ENCODE measurements at places on chromosomes 13 and 19.

- DNase-seq = no peak
These were observed 47.5 kb downstream of the COLGALT1 start for GRCh38 chr19:17602872-17603510.

- DNase-seq = no peak
These were observed 76.6 kb upstream of the KLF12 start for GRCh38 chr13:74210693-74211393.

- DNase-seq = peak; percentile 85
These were observed 9.1 kb upstream of the LILRB5 start for GRCh38 chr19:54266133-54266532.

DNA sequence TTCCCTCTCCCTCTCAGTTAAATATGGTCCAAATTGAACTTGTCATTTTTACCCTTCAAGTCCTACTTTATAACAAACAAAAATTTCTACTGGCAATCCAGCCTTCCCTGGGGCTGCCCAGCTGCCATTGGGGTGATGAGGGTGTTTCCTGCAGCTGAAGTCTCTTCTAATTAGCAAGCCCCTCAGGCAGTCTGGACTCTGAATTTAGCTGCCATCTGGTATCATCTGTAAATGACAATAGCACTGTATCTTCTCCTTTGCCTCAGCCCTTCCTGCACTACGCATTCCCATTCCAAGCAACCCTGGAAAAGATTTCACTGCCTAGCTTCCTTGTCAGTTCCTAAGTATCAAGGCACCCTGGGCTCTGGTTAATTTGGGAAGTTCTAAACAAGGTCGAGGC lies 331.1 kb upstream of the KLF12 start:
- no peak for DNase-seq

- DNase-seq = no peak
These were observed 2.4 kb upstream of the SIGLEC9 start for GRCh38 chr19:51122112-51122981.

DNA sequence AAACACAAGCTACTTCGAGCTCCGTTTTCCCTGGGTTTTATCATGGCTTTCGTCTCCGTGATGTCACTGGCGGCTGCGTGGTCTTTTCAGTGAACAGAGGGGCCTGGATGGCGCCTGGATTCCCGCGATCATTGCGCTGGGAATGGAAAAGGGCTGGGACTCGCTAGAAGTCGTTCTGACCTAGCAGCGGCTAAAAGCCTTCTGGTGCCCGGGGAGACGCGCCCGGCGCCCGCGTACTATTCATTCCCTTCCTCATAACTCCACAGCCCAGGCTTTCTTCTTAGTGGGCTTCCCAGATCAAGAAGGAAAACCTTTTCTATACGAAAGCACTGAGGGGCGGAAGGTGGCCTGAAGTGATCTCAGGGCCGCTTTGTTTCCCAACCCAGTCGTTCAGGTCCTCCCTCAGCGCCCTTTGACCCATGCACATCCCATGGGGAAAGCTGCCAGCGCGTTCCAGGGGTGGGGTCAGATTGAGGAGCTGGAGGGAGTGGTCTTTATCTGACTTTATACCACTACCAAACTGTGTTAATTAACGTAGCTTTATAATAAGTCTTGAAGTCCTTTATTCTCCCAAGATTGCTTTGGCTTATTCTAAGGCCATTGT lies 96.6 kb downstream of the ELF1 start:
- no peak for DNase-seq

DNA sequence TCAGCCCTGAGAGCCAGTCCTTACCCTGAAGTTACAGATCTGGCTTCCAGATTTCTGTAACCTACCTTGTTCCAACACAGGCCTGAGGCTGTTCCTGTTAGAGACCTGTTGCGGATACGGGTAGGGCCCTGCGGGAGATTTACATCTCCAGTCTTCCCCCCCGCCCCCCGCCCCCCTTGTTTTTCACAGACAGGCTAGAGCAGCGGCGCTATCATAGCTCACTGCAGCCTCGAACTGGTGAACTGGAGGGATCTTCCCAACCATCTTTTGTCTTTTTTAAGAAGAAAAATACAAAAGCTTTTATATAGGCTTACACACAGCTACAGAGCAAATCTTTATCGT lies 10.6 kb upstream of the CEACAM21 start:
- DNase-seq = no peak

GRCh38 chr19:15234431-15235130 lies 2.3 kb upstream of the EPHX3 start:
- no peak for DNase-seq

DNA sequence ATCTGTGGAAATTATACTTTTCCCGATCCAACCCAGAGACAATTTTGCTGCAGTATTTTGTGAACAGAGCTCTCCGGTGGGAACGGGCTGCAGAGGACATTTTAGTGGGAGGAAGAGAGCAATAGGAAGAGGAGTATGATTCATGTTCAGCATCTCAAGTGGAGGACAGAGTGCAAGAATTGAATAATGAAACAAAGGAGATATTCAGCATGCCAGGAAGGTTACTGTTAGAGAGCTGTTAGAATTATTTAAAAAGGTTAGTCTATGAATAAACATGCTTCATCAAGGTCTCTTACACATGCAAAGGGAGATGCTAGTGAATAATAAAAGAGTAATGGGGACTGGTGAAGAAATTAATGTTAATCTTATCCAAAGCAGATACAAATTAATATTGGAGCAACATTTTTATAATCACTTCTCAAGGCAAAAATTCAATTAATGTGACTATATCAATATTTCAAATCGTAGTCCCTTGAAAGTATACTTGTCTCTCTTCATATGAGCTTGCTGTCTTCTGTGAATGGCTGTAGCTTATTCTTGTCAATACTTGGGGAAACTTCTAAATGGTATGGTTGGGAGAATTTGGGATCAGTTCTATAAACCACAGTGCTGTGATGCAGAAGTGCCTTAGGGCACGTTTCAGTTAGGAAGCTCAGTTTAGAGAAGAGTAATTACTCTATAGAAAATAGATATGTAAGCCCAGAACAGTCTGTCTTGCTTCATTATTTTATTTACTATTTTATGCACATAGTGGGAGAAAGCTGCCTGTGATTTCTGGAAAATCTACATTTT lies 1165.8 kb downstream of the OLFM4 start:
- no peak for DNase-seq

- DNase-seq = no peak
These were observed 5.9 kb downstream of the SLC1A5 start for GRCh38 chr19:46782355-46783019.

DNA sequence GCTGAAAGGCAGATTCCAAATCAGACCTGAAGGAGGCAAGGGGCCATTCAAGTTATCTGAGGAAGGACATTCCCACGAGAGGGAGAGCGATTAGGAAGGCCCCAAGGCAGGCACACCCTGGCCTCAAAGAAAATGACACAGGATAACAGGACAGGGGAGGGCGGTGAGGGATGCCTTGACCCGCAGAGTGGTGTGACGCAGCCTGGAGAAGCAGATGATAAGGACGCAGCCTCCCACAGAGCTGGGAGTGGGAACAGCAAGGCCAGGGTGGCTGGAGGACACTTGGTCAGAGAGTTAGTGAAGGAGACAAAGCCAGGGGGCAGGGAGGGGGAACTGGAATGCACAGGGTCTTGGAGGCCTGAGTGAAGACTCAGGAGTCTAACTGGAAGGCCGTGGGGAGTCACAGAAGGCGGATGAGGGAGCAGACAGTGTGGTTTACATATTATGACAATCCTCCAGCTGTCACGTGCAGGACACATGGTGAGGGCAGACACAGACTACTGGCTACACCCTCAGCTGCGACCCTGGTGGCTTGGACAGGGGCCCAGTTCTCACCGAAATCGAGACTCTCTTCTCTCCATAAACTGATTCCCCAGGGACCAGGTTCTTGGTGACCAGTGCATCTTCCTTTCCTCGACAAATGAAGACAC lies 5.8 kb upstream of the DYRK1B start:
- DNase-seq = no peak

GRCh38 chr19:15371119-15371518 lies 8.5 kb downstream of the AKAP8 start:
- no peak for DNase-seq

DNA sequence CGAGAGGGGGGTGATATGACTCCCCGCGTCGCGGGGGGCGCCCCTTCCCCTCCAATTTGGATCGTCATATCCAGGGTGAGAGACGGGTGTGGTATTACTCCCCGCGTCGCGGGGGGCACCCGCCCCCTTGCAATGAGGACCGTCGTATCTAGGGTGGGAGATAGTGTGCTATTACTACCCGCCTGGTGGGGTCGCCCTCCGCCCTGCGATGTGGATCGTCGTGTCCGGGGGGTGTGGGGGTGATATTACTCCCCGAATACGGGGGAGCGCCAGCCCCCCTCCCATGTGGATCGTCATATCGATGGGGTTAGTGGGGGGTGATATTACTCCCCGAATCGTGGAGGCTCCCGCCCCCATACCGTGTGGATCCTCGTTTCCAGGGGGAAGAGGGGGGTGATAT lies 29.2 kb upstream of the RGCC start:
- peak; percentile 39 for DNase-seq

DNA sequence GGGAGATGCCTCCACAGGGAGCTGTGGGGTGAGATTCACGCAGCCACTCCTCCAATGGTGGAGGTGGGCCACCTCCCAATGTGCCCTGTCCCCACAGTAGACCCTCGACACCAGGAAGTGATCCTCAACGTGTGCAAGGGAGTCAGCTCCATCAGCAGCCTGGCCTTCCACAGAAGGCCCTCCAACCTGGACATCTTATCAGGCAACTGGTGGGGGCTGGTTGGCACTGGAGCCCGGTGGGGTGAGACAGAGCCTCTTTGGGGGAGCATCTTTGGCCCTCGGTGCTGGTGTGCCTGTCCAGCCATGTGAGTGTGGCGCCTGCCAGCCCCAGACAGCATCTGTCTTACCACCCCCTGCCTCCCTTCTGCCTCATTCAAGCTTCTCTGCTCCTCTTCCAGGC lies 19.7 kb upstream of the RNF17 start:
- no peak for DNase-seq

DNA sequence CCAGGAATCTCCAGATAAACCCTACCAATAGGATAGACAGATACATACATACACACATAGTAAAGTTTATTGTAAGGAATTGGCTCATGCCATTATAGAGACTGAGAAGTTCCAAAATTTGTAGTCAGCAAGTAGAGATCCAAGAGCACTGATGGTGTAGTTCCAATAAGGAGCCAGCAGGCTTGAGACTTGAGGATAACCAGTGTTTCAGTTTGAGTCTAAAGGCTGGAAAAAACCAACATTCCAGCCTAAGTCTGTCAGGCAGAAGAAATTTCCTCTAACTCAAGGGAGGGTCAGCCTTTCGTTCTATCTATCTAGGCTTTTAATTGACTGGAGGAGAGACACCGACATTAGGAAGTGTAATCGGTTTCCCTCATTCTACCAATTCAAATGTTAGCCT lies 110.2 kb upstream of the TSHZ3 start:
- no peak for DNase-seq

DNA sequence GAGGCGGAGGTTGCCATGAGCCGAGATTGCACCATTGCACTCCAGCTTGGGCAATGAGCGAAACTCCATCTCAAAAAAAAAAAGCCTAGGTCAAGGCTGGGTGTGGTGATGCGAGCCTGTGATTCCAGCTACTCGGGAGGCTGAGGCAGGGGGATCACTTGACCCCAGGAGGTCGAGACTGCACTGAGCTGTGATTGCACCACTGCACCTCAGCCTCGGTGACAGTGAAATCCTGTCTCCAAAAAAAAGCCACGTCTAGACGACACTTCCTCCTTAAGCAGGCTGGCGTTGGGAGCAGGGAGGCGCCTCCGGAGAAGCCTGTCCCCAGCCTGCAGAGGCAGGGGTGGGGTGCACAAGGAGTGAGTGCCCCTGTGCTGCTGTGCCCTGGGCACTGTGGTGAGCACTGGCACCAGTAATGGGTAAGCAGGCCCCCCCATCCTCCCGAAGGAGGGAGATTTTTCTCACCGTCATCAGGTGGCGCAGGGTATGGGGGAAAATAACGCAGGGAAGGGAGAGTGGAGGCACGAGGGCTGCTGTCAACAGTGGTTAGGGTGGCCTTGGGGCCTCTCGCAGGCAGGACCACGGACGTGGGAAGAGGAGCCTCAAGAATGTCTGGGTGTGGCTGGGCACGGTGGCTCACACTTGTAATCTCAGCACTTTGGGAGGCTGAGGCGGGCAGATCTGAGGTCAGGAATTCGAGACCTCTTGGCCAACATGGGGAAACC lies 706 bp downstream of the P2RY11 start:
- peak; percentile 73 for DNase-seq

GRCh38 chr19:5828661-5829566 lies 10.6 kb downstream of the FUT6 start:
- DNase-seq = peak; percentile 59

DNA sequence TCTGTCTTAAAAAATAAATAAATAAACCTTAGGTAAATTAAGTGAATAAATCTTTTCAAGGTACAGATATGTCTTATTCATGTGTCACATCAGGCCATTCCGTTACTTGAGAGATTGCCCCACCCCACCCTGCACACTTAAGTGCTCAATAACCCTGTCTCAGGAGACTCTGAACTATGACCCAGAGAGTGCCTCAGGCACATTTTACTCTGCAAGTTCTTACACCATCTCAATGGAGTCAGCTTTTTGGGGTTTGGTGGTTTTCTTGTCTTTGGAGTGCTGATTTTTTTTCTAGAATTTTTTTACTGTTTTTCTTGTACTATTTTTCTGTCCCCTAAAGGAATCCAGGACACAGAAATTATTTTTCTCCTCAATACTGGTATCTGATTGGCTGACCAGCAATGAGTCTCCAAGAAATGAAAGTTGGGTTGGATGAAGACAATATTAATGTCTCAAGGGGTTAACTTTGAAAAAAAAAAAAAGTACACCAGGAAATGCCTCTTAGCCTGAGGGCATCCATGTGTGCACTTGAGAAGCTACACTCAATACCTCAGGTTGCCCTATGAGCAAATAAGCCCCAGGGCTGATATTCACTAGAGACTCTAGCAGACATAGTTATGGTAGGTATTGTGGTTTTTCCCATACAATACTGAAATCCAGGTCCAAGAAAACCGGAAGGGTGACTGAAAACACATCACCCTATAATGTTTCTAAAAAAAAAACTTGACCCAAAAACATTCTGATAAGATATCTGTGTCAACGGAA lies 114.6 kb upstream of the ZNF91 start:
- DNase-seq = no peak

- DNase-seq = no peak
These were observed 8.2 kb upstream of the UBAC2 start for GRCh38 chr13:99192480-99192879.

GRCh38 chr13:41696163-41697003 lies 239.0 kb downstream of the RGCC start:
- DNase-seq = no peak

DNA sequence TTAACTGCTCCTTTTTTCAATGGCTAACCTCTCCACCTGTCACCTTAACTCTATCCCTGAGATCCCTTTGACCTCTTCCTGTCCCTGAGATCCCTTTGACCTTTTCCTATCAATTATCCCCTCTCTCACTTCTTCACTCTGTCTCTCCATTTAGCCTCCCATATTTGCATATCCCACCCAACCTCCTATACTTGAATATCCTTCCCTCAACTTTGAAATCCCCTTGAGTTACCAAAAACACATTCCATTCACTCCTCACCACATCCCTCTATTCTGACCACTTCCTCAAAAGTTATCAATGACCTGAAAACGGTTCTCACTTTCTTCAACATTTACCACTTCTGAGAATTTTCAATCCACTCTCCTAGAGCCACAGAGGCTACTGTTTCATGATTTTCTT lies 3.0 kb downstream of the MYCBP2 start:
- no peak for DNase-seq

GRCh38 chr19:46927893-46928292 lies 67.1 kb downstream of the ARHGAP35 start:
- no peak for DNase-seq

All from stimulated activated CD4-positive, alpha-beta T cell treated with anti-CD3 and anti-CD28 coated beads, Interleukin-2, amount 100 ng/mL, for 24 hours (primary cell).